Keratinocyte (primary cell): ENCODE measurements at places on chromosomes 11 and 22.

DNA sequence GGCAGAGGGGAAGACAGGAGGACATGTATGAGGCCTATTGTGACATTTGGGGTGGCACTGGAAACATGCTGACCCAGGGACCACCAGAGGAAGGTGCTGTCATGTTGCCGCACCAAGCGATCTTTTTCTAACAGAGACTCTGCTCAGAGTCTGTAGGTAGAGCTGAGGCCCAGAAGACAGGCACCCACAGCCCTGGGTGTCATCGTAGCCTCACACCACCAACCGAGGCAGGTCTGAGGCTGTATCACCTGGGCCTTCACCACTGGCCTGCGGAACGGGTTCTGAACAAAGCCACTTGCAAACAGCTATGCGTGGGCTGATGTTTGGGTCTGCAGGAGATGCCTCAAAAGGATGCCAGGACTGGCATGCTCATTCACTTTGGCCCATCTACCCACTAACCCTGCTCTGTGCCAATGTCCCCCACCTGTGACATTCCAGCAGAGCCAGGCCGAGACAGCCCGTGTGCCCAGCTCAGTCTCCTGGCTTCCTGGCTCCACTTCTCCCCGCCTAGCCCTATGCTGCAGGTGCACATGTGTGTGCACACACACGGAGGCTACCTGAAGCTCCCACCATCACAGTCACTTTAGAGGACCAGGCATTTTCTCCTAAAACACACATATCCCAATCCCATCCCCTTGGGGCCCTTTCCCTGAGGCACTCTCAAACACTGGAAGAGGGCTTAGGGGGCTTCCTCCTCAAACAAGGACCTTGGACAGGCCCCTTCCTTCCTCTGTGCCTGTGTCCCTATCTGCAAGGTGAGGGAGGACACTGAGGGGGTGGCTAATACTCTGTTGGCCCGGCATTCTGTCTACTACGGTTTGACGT lies 3.6 kb downstream of the TRIM29 start:
- DNase-seq: no peak

GRCh38 chr22:25318081-25318823 lies 98.8 kb downstream of the CRYBB2 start:
- no peak for DNase-seq

GRCh38 chr11:36091256-36091811 lies 147.5 kb downstream of the LDLRAD3 start:
- DNase-seq: no peak

- no peak for DNase-seq
Observed at GRCh38 chr11:119483881-119484371, 61.0 kb upstream of the THY1 start.

DNA sequence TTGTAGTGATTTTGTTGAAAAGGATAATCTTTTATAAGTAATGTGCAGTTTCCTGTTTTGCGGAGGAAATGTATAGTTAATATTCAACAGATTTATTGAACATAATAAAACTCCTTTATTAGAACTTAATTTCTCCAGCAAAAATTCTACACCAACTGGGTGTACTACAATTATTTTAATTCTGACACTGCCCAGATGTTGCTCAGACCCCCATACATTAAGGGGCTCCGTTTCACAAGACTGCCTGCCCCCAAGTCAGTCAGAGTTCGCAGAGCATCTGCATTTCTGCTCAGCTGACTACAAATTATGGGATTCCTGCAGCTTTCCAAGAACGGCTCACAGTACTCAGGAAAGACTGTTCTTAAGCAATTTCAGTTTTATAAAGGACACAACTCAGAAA lies 6.2 kb downstream of the CEP57 start:
- DNase-seq: no peak

DNA sequence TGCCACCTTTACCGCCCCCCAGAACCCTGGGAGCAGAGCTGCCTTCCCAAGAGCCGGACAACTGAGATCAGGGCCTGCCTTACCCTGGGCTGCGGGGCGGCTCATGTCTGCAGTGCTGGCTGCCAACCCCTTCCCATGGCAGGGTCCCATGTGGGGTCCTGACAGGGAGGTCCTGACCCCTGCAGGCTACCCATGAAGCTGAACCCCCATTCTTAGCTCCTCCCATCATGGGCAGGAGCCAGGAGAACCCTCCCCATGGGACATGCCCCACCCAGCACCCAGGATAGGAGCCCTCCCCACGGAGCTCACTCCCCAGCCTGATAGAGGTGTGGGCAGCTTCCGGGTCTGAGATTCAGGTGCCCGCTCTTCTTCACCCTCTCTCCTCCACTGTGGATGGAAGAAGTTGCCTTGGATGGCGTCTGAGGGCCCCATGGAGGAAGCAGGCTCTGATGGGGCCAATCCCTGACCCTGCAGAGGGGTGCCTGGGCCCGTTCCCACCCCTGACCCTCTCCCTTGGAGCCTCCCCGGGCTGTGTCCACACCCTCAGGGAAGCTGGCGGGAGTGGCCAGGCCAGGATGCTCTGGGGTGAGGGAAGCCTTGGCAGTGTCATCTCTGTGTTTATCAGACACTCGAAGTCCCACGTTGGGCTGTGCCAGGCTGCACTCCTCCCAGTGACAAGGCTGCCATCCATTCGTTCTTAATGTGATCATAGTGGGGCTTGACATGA lies 1508.2 kb downstream of the BRD1 start:
- DNase-seq: no peak

GRCh38 chr11:830295-831117 lies 2.2 kb upstream of the CD151 start:
- no peak for DNase-seq

- no peak for DNase-seq
Observed at GRCh38 chr22:41998361-41999261, at the start of gene WBP2NL. Gene WBP2NL, plus strand, starts transcription at chr22:41998788. Its CDS starts 31 bp downstream, at chr22:41998819.

- no peak for DNase-seq
Observed at GRCh38 chr11:78196661-78197091, 8.0 kb downstream of the USP35 start.

- no peak for DNase-seq
Observed at GRCh38 chr22:48984639-48985038, 843.0 kb downstream of the BRD1 start.

DNA sequence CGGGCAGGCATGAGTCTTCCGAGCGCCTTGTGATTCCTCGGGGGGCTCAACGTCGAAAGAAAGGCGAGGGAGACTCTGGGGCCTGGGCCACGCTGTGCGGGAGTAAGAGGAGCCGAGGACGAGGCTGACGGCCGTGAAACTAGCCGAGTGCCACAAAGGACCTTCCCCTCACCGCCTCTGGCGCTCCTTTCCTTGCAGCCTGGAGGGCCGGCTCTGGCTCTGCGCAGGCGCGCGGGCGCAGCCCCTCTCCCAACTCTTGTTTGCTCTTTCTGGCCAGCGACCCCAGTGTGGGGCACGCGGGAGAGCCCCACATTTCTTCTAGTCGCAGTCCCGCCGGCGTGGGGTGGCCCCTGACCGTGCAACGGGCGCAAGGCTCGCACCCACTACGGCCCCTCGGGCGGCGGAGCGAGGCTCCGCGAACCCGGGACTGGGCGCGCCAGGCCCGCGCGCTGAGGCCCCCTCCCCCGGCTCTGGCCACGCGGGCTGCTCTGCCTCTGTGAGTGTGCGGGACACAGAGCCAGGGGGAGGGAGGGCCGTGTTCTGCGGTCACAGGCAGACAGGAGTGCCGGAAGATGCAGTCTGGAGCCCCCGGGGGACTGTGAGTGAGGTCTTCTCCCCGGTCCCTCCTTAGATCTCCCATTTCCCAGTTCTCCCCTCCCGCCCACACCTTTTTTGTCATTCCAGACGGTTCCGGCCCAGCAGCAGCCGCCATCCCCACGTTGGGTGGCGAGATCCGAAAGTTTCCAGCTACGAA lies 1.0 kb upstream of the TOB2 start:
- DNase-seq: no peak

DNA sequence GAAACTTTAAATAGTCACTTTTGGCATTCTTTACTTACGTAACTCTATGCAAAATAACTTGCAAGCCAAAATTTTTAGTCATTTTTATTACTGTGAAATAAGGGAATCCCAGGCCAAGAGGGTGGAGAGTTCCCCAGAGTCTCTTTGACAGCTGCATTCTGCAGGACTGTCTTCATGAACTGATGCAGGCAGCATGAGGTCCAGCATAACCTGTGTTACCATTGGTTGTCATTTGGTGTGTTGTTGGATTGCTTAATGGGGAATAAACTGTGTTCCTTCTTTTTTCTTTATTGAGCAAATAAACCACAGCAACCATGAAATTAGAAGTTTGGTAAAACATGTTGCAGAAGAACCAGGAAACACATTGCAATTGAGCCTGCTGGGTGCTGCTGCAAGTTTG lies 24.6 kb downstream of the MMP27 start:
- no peak for DNase-seq

- no peak for DNase-seq
Observed at GRCh38 chr11:82989628-82990404, 81.9 kb downstream of the RAB30 start.

DNA sequence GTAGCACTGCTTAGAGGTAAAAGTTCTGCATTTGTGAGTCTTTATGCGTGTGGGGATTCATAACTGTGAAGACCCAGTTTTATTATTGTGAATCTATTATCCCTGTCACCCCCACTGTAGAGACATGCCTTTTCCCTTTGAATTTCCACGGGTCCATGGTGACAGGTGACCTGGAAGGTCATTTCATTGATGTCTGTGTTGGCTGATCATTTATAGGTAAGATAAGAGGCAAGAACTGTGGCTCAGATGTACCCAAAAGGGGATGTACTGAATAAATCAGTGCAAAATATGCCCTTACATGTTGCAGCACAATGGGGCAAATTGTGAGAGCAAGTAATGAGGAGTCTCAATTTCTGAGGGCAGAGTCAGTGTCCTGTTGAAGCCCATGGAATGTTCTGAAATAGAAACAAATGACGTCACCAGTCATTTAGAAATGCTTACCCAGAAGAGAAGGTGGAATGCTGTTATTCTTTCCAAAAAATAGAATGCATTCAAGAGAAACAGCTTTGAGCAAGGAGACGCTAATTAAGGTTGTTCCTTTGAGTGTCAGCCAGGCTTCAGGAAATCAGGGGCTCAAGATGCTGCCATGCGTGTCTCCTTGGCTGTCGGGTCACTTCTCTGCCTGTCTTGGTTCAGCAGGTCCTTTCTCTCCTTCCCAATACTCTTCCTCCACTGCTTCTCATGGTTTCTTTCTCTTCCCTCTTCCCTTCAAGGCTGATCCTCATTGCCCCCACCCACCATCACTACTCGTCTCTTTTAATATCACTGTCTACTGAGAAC lies 118.7 kb upstream of the E2F8 start:
- DNase-seq: no peak

DNA sequence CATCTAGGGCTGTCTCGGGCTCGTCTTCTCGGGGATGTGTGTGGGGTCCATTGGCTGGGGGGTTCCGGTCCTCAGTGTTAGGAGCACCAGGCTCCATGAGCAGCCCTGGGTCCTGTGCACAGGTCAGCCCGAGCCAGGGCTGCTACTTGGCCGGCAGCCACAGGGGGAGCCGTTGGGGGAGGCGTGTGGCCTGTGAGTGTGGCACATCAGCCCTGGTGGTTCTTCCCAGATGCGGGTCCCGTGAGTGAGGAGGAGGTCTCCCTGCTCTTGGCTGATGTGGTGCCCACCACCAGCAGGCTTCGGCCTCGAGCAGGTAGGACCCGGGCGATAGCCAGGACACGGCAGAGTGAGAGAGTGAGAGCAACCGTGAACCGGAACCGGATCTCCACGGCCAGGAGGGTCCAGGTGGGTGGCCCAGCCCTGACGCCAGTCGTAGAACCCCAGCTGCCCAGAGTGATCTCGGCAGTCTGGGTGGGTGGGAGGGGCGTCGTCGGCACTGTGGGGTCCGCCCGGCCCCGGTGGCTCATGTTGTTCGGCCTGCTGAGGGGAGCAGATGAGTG lies 18.5 kb downstream of the IRF7 start:
- no peak for DNase-seq

GRCh38 chr22:28920757-28921584 lies 37.6 kb downstream of the ZNRF3 start:
- no peak for DNase-seq

DNA sequence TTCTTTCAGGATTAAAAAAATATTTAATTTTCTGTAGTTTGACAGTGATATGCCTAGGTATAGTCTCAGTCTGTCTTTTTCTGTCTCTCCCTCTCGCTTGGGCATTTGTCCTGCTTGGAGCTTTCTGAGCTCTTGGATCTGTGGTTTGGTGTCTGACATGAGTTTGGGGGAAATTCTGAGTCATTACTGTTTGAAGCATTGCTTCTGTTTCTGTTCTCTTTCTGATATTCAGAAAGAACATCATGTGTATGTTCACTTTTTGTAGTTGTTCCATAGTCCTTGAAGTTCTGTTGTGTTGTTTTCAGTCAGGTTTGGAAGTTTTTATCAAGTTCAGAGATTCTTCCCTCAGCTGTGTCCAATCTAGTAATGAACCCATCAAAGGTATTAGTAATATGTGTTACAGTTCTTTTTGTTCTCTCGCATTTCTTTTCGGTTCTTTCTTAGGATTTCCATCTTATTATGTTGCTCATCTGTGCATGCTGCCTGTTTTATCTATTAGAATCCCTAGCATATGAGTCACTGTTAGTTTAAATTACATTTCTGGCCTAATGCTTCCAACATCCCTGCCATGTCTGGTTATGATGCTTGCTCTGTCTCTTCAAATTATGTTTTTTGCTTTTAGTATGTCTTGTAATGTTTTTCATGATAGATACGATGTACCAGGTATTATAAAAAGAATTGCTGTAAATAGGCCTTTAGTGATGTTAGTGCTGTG lies 48.4 kb downstream of the DDX10 start:
- DNase-seq: no peak

DNA sequence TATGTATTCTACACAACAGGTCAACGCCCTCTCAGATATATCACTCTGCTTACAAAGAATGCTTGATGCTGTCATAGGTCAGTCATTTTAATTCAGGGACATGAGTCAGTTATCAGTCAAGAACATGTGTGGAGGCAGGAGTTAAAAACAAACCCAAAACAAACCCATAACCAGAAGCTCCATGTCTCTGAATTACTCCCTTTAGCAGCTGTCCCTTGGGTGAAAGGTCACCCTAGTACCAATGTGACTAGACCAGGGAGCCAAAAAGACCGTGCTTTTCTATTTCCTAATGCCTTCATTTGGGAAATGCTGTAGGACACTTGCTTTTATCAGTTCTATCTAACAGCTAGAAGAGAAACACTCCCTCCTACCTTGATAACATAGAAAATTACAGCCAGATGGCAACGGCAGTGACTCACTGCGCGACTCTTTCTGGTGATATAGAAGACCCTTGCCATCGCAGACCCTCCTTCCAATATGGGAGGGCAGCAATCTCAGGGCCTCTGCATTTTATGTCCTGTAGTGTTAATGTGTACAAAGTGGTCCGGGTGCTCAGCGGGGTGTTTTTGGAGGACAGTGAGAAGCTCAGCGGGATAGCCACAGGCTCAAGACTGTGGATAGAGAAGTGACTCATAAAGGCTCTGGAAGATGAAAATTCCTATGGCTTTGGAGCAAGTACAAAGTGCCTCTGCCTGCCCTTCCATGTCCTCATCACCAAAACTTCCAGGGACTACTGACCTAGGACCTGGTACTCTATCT lies 24.8 kb downstream of the APOL5 start:
- DNase-seq: no peak

GRCh38 chr22:28903080-28903479 lies 19.7 kb downstream of the ZNRF3 start:
- no peak for DNase-seq

GRCh38 chr22:40592352-40593113 lies 44.0 kb downstream of the MRTFA start:
- no peak for DNase-seq

- DNase-seq: no peak
Observed at GRCh38 chr11:17298302-17298701, 21.8 kb downstream of the NUCB2 start.

GRCh38 chr22:50705219-50705691 lies 32.6 kb downstream of the SHANK3 start:
- DNase-seq: no peak
